ENCODE measurements at places on chromosomes 16 and 17. TPM values are rescaled to one million over a fixed set of nuclear protein-coding genes. Genes with fewer than 3 reads are reported as not detected.

Gene MPP2
- 0.54 TPM for total RNA-seq

Gene LGALS9B
- total RNA-seq, result not detected

Gene GAS2L2
- total RNA-seq, result under 0.01 TPM

Gene CDC42EP4
- total RNA-seq, result 16.6 TPM

Gene HYDIN
- not detected for total RNA-seq
